Sciatic nerve (tissue), 2 donors: ENCODE measurements at places on chromosomes 2 and 18.

DNA sequence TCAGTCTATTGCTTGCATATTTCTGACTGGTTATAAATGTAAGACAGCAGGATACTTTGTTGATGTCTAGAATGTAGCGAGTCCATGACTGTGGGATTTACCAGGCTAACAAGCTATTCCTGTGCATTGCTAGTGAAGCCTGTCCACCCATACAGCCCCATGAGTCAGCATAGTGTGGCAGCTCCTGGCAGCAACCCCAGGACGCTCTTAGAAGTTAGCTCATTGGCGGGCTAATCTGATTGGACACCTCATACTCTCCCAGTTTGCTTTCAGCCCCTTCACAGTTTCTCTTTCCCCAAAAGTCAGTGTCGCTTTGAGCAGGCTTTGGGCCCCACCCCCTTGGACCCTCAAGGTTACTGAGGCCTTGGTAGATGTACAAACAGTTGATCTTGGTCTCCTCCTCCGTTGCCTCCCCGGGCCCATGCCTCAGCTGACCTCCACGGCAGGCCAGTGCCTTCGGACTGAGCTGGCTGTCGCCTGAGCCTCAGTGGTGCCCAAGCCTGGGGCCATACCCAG lies 48.0 kb downstream of the COA5 start:
- DNase-seq, result no peak

DNA sequence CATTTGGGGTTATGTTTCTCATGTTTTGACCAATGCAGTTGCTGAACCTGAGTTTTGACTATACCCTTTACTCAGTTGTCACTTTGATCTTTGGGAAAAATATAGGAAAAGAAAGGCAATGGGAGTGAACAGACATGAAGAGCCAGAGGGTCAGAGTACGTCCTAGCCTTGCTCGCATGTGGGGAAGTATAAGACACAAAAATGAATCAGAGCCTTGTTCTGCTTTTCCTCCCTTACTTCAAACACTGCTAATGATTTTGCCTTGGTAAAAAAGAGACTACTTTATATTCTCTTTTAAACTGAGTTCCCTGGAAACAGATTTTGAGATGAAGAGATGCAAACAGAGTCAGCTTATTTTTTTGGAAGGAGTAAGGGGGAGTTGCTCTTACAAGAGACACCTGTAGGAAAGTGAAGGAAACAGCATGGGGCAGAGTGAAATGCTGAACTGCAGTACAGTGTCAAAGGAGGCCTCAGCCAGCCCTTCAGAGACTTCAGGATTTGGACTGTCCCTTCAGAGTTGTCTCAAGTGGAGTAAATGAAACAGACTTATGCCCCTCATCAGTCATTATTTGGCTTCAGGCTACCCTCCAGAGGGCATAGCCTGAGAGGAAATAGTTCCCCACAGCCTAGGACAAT lies 11.1 kb upstream of the FAP start:
- no peak for DNase-seq

DNA sequence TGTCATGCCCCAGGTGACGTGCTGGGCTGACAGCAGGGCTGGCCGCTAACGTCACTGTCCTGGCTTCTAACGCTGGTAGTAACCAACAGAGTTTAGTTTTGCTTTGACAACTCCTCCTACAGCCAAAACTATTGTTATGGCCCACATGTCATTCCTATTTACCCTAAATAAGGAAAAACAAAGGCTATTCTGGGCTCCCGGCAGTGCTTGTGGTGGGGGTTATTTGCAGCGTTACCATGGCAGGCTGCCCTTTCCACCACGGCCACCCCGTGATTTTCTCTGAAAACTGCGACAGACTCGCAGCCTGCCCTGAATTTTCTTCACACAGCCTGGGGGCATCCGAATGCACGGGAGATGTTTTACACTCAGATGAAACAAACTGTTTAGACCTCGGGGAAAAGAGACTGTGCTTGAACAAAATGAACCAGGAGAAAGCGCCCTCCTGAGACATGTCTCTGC lies 115.2 kb downstream of the FAM210A start:
- no peak for DNase-seq

DNA sequence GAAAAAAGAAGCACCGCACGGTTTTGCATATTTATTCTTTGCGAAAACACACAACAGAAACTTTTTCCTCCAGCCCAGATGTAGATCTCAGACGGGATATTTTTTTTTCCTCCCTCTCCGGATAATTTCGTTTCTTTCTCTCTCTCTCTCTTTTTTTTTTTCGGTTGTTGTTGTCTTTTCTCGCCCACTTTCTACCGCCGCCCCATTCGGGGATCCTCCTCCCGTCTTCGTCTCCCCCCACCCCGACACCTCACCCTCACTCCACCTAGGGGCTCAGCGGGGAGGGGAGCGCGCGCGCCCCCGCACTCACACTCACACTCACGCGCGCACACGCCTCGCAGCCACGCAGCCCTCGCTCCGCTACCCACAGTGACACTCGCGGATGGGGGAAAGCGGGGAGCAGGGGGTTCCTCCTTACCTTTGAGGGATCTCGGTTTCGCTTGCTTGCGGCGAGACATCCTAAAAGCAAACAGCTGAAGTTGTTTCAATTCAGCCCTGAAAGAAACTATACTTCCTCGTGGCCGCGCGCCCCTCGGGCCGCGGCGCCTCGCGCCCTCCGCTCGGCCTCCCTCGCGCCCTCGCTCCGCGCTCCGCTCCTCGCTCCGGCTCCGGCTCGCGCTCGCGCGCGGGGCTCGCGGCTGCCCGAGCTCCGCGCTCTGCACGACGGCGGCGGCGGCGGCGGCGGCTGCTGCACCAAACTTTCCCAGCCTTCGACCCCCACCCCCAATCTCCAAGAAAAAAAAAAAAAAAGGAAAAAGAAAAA lies 1.3 kb downstream of the ZNF521 start:
- peak; percentile 78 for DNase-seq

- DNase-seq, result no peak
Observed at GRCh38 chr2:132881546-132881945, 211.5 kb upstream of the LYPD1 start.

- DNase-seq, result no peak
Observed at GRCh38 chr2:211836409-211836808, 702.2 kb downstream of the ERBB4 start.
